Omental fat pad (tissue), 4 donors: ENCODE measurements at places on chromosomes 11 and 22. TPM values are rescaled to one million over a fixed set of nuclear protein-coding genes. Genes with fewer than 3 reads are reported as not detected.

NFAM1 gene
- 4.9 TPM for total RNA-seq

GRCh38 chr11:8019314-8020243, 32.4 kb downstream of the EIF3F start:
- DNase-seq: no peak

CEP126 gene
- 4.9 TPM for total RNA-seq

MMP27 gene
- total RNA-seq: not detected

TMEM9B gene
- 41.6 TPM for total RNA-seq

SLC25A22 gene
- 7.5 TPM for total RNA-seq

GRCh38 chr11:18492888-18493287, 33.9 kb downstream of the TSG101 start:
- DNase-seq: no peak

GRCh38 chr11:1458340-1459218, 28.0 kb downstream of the MOB2 start:
- DNase-seq: no peak

- no peak for DNase-seq
Observed at GRCh38 chr22:28075358-28075981, 156.4 kb upstream of the PITPNB start.

MPZL3 gene
- total RNA-seq: 2.4 TPM

- DNase-seq: no peak
Observed at GRCh38 chr11:119615003-119615881, 113.8 kb downstream of the NECTIN1 start.

GRCh38 chr11:35641171-35641897, 21.2 kb upstream of the TRIM44 start:
- DNase-seq: no peak

DNA sequence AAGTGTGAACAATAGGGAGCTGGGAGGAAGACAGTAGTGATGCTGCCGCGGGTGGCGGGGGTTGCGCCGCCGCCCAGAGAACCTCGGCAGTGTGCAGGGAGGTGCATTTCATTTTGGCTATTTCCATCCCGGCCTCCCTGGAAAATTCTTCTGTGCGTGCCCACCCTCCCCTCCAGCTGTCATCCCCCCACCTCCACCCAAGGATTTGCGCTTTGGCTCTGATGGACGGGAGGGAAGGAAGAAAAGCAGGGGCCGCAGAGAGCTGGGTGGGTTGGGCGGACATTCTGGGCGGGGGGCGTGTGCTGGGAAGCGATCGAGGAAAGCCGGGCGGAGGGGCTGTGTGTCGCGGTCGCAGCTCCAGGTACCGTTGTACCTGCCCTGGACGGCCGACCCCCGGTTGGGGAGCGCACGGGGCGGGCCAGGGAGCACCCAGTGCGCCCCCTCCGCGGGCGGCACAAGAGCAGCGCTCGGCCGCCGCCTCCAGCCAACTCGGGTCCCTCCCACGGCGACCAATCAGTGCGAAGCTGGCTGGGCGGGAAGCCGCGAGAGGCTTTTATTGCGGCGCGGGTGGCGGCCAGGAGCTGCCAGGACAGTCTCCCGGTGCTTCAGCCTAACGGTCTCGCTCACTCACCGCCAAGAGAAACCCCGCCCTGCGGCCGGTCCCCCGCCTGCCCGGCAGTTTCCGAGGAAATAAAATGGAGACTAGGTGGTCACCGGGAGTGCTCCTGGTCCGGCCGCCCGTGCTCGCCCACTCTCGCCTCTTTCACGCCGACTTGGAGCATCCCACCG, 1.6 kb downstream of the NCAM1 start:
- no peak for DNase-seq

OR51B5 gene
- total RNA-seq: 0.46 TPM

- DNase-seq: no peak
Observed at GRCh38 chr11:121231576-121232278, 60.8 kb upstream of the SC5D start.

DNA sequence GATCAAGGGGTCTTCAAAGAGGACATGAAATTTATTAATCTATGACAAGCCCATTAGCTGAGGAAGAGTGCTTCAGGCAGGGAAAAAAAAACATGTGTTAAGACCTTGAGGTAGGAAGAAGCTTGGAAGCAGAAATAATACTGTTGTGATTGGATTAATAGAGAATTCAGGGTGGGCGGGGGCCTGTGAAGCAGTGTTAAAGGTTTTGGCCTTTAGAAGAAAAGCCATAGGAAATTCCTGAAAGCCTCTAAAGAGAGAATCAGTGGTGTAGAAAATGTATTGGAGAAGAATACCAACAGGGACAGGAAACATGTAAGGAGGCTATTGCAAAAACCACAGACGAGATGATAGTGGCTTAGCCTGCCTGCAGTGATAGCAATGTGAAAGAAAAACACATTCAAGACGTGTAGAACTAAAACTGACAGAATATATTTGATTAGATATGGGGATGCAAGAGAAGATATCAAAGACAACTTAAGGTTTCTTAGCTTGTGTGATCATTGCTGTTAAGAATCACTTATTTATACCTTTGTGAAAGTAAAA, 404.4 kb upstream of the ANO3 start:
- DNase-seq: no peak

ASPHD2 gene
- total RNA-seq: 1.4 TPM

UCP3 gene
- 1.6 TPM for total RNA-seq

- no peak for DNase-seq
Observed at GRCh38 chr22:50587407-50587806, 4.8 kb upstream of the CHKB start.

SCGB1A1 gene
- total RNA-seq: not detected

KIAA1671 gene
- 7.5 TPM for total RNA-seq

DNA sequence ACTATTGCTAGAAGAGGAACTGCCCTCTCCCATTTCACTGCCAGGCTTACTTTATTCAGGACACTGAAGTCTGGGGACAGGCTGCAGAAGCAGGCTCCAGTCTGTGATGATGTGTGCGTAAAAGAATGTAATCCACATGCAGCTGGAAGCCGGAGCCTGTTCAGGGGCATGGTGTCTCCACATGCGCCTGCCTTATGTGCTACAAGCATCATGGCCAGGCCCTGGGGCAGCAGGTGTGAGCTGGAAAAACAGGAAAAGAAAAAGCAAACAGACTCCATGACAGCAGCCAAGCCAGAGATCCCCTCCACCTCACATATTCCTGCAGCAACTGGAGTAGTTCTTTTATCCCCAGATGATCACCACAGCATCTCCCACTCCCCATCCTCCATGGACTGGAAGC, 33.4 kb downstream of the ARFGAP2 start:
- DNase-seq: no peak

TYR gene
- not detected for total RNA-seq
